AG04450 (cell line): ENCODE measurements at places on chromosomes 5 and 9.

DNA sequence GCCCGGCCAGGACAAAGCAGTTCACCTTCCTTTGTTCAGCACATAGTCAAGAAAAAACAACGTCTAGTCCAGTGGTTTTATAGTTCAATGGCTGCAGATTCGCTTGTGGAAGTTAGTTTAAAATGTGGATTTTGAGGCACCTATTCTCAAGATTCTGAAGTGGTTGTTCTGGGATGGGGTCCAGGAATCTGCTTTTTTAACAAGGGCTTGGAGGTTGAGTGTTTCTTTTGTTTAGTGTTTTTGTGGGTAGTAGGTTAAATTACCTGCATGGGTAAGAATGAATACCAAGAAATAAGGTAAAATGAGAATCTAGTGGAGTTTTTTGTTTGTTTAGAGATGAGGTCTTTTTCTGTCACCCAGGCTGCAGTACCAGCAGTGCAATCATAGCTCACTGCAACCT lies 28.4 kb upstream of the NADK2 start:
- no peak for DNase-seq

- DNase-seq, result no peak
Measured at GRCh38 chr5:126745259-126745992, 31.5 kb upstream of the LMNB1 start.

DNA sequence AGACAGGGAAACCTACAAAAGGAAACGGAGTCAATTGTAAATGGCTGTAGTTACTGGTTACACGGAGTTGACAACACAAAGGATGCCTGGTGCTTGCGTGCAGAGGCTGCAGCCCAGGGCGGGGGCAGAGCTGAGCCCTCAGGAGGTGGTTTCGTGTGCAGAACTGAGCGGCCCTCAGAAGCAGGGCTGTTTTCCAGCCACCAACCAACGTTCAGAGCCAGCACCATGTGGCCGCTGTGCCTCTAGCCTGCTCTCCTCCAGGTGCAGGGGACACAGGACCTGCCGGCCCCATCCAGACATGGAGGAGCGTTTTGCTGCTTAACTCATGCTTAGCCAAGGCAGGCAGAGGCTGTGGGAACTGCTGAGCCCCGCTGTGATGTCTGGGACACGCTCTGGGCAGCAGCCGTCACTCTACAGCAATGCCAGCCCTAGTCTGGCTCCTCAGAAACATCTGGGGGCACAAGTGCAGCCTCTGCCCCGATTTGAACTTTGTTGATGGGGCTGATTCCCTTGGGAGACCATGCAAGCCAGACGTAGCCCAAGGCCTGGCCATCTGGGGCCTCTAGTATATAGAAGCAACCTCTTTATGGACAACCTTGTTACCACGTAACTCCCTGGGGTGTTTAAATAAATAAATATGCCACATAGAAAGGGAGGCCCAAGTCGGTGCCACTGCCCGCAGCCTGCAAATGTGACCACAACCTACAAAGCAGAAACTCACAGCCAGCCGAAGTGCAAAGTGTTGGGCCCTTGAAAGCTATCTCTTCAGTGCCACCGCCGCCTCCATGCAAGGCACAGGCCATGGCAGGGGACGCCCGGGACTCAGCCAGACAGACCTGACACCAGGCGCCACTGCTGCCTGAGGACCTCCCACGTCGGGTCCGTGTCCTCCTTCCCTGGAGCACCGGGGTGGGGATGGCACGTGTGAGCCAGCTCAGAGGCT lies 42.1 kb downstream of the NKD2 start:
- no peak for DNase-seq

DNA sequence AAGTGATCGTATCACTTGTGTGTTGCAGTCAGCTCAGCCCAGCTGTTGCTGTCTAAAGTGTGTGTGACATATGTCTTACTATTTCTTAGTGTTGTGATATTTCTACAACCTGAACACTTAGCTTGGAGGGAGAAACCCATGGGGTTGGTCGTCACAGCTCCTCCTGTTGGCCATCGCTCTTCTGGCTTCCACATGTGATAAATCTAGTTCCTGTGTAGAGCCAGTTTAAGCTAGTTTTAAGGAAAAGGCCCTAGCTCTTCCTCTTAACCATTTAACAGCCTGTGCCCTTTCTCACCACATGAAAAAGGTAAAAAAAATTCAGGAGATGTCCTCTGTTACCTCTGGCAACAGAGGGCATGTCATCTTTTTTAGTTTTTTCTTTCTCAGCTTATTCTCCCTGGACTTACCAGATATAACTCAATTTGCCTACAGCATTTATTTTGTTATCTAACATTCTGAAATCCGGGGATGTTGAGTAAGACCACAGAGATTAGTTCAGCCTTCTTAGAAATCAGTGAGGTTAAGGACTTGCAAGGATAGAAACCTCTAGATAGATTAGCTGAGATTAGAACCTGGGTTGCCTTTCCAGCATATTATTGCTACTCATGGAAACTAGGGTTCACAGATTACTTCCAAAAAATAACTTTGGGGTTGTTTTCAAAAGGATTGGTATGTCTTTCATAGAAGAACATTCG lies 100.4 kb downstream of the GAPVD1 start:
- no peak for DNase-seq

DNA sequence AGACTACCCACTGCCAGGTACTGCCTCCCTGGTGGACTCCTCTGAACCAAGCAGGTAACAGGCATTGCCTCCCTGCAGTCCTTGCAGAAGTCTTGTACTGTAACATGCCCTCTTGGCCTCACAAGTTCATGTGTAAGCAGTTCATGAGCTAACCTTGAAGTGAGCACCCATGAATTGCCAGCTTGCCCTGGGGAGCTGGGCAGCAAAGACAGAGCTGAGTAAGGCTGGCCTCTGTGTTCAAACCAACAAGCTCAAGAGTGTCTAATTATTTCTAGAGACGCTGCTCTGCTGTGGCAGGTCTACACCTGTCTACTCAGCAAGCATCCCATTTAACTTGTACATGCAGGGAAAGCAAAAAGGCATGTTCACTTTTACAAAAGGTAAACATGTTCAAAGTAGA lies 113.5 kb downstream of the FEM1C start:
- DNase-seq, result no peak

DNA sequence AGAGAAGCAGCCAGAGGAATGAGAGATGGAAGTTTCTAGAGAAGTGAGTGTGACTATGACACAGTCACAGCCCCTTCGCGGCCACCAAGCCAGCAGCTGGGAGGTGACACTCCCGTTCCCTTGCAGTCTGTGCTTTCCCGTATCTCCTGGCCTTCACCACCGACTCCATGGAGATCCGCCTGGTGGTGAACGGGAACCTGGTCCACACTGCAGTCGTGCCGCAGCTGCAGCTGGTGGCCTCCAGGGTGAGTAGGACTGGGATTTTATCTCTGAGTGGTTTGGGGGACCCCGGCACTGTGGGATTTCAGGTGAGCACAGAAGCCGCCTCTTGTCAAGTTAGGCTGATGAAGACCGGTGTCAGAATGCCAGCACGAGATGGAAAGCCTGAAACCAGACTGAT lies 12.1 kb upstream of the SLC2A8 start:
- no peak for DNase-seq

- DNase-seq, result peak; percentile 15
Measured at GRCh38 chr9:77673941-77674791, 26.0 kb upstream of the GNA14 start.

DNA sequence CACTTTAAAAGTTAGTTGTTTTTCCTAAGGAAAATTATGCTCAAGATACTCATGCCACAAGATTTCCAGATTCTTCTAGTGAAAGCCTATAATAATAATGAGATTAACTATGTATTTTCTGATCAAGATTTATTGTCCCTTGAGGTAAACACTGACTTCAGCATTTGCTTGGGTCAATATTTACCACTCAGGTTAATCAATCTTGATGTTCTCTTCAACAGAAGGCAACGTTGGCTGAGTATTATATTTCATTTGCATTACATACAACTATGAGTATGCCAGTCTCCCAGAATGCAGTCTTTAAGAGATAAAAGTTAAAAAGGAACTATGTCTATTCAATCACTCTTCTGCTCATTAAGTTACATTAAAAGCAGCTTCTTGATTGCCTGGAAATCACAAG lies 115.6 kb downstream of the GPR21 start:
- DNase-seq, result no peak

GRCh38 chr9:15469862-15470261 lies 40.9 kb downstream of the PSIP1 start:
- DNase-seq, result no peak

DNA sequence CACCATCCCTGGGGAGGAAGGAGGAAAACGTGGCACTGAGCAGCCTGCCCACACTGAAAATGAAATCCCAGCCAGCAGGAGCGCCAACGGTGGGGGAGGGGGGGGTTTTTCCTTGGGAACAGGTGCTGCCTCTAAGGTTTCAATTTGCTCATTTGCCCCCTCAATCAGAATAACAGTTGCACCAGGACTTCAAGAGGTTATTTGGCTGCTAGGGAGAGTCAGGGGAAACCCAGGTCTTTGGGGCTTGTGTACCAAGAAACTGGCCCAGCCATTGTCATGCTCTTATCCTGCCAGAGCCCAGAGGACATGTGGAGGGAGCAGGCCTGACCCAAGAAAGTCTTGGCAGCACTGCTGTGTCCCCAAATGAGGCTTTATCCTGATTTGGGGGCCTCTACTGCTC lies 66.5 kb downstream of the NDFIP1 start:
- DNase-seq, result no peak

- no peak for DNase-seq
Measured at GRCh38 chr5:2739360-2740050, 12.0 kb downstream of the IRX2 start.

GRCh38 chr9:105859428-105860091 lies 165.2 kb downstream of the TMEM38B start:
- no peak for DNase-seq

- peak; percentile 98 for DNase-seq
Measured at GRCh38 chr9:12813960-12814876, 39.4 kb downstream of the LURAP1L start.

DNA sequence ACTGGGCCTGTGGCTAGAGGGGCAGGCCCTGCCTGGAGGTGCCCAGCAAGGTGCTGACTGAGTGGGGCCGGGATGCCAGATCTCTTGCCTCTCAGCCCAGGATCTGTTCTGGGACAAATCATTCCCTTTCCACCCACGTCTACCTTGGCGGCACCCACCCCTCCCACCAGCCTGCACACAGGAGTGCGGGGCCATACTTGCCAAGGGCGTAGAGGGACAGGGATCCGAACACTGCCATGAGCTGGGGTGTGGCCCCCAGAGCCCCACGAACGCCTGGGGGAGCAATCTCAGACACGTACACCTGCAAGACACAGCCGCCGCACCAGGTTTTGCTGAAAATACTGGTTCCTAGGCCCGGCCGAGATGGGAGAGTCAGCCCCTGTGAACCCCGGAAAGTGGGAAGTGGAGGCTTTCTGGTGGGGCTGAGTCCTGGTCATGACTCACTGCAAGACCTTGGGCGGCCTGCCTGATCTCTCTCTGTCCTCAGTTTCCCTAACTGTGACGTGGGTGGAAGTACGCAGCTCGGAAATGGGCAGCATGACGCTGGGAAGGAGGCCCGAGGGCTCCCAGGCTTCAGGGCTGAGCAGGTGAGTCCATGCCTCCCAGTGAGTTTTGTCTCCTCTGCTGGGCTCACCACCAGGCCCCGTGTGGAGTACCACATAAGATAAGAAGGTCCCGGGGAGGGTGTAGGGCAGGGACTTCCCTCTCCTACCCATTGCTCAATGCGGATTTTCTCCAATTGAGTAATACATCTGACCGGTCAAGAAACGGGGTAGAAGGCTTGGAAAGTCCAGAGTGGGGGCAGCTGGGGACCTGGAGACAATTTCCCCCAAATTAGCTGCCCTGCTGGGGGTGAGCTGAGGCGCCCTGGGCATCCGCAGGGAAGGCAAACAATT lies 2.6 kb downstream of the SLC2A6 start:
- DNase-seq, result no peak

GRCh38 chr5:179461576-179461975 lies 88.8 kb upstream of the RUFY1 start:
- no peak for DNase-seq

- no peak for DNase-seq
Measured at GRCh38 chr9:13857521-13857920, 456.4 kb downstream of the NFIB start.

DNA sequence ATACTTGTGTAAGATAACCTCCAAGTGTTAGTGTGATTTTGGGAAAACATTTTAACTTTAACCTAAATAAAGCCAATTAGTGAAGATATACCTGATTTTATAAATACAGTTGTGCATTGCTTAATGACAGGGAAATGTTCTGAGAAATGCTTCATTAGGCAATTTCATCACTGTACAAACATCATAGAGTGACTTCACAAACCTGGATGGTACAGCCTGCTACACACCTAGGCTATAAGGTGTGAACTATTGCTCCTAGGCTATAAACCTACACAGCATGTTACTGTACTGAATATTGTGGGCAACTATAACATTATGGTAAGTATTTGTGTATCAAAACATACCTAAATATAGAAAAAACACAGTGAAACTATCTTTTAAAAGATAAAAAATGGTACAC lies 166.8 kb upstream of the TARS1 start:
- no peak for DNase-seq

DNA sequence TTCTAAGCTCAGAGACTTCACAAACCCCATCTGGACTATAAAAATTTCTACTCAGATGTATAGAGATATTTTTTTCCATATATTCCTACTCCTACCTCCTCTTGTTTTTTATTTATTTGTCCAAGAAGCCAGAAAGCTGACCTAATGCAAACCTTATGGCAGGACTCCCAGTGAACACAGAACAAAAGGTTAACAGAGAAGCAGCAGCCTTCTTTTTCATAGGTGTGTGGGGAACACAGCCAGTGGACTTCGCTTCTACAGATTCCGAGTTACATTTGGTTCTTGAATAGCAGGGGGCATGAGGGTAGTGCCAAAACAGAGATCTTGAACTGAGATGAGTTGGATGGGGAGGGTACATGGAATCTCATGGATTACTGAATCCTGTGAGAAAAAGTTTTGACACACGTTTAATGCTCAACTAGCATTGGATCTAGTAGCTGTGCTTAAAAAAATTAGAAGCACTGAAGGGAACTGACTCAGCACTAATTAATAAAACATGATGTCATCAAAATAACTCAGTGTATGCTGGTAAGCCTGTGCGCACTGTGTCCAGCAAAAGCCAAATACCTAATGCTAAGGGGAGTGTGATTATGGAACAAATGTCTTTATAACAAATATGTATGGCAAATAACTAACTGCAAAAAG lies 240.1 kb downstream of the GABRB2 start:
- no peak for DNase-seq

GRCh38 chr5:11607944-11608483 lies 296.2 kb downstream of the CTNND2 start:
- no peak for DNase-seq

DNA sequence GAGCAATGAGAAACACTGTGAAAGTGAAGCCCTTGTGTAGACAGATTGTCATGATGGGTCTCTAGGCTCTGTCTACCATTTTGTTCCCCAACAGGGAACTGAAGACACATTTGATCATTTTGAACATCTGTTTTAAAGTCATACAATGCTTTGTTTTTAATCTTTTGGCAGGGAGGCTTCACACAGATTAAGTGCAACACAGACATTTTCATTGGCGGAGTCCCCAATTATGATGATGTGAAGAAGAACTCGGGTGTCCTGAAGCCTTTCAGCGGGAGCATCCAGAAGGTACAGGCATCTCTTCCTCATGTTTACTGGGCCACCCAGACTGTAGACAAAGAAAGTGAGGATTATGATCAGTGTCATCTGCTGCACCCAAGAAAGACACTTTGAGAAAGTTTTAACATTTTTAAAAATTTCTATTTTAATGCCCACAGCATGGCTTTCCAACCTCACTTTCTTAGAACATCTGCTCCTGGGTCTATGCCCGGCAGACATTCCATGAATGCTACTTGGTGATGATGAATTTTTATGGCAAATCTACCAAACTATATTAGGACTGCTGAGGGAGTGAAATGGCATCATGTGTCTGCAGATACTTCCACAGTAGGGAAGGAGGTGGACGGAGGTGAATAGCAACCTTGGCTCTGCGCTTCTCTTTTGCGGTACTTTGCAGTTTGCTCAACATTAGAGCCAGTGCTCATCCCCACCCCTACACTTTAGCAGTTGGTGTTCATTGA lies 121.3 kb downstream of the LIFR start:
- DNase-seq, result no peak
